ENCODE measurements at places on chromosomes 7 and 10.

GRCh38 chr10:73785721-73786511, 510 bp downstream of the ZSWIM8 start:
- peak; percentile 40 for DNase-seq

DNA sequence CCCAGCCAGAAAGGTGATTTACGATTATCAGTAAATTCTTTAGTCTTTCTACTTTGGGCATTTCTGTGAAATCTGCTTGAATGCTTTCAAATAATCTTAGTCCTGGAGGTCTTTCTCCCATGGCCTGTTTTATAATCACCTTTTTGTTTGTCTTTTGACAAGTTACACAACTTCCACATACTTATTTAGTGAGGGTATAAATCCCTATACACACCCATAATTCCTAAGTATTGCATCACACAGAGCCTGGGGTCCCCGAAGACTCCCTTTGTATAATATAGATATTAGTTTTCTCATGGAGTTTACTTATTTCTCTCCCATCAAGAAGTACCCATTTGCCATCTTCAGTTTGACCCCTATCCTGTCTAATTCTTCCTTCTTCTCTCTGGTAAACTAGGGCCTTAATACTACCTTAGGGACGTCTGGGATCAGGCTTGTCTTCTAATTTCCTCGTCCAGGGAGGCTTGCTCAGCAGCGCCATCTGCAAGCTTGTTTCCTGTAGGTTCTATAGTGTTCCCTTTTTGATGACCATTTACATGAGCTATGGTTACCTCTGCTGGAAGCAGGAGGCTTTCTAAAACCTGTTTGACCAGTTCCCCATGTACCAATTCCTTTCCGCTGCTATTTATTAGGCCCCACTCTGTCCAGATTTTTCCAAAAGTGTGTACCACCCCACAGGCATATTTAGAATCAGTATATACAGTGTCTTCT, 8.1 kb downstream of the DNAH11 start:
- DNase-seq = no peak

GRCh38 chr7:139430443-139430842, 53.0 kb downstream of the KLRG2 start:
- no peak for DNase-seq

DNA sequence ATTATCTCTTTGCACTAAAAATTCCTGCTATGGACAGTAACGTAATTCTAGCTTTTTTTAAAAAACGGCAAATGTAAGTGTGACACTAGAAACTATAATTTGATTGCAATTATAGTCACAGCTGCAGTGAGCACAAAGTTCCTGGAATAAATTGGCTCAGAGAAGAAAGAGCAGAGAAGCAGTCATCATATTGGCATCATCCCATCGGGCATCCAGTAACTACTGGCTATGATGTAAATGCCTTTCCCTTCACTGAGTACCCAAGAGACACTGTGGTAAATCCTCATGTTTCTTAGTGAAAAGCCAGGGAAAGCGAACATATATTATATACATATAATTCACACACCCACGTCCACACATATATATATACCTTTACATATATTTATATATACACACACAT, 43.6 kb downstream of the PIP4K2A start:
- DNase-seq = no peak

DNA sequence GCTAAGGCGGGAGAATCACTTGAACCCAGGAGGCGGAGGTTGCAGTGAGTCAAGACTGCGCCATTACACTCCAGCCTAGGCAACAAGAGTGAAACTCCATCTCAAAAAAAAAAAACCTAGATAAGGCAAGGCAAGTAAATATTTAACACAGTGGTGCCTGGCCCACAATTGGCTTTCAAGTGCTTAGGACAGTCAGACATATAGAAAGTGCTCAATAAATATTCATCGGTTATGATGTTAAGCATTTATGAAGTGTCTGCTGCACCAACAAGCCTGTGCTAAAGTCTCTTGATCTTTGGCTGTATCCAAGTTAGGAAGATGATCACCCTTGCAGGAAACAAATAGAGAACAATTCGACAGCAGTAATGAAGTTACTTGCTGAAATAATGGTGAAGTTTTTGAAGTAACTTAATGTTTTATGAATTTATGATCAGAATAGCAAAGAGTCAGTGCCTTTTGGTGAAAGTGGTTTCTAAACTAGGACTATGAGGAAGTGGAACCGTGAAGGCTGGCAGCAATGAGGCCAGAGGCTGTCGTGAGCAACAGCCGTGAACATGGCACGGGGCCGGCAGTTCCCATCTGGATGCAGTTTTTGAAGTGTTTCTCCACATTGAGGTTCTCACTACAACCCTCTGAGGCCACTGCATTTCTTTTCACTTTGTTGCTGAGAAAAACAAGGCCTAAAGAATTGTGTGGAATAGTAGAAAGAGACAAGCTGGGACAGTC, 48.1 kb upstream of the GATA3 start:
- no peak for DNase-seq

GRCh38 chr7:100867776-100868485, 744 bp downstream of the TRIP6 start:
- DNase-seq = no peak

DNA sequence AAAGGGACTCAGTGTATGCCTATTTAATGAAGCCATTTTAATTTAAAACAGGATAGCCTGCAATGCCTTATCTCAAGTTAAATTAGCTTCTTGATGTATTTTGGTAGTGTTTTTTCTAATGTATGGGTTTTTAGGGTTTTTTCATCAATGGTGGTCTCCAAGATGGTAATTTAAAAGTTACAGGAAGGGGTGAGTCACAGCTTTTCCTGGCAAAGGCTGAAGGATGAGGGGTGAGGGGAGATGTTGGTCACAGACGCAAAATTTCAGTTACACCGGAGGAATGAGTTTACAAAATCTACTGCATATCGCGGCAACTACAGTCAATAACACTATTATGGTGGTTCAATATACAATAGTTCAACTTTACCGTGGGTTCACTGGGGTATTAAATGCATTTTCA, 31.6 kb downstream of the CCDC3 start:
- DNase-seq = no peak

- DNase-seq = no peak
These were observed 476.5 kb upstream of the PCDH15 start for GRCh38 chr10:55277549-55277948.

DNA sequence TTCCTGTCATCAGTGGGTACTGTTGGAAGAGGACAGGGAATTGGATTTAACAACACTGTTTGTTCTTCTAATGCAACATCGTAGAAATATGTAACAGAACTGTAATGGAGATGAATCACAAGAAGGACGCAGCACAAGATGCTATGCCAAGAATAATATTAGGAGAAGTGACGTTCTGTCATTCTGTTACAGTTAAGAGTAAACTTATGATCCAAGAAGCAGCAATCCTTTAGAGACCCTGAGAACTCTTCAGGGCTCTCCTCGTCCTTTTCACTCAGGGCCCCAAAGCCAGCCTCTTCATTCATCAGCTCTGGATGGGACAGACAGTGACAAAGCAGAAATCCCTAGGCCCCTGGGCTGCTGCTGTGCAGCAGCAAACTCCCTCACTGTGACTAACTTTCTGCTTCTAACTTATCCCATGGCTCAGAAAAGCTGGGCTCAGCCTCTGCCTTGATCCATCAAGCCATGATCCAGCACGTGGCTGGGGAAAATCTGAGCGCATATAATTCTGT, 8.7 kb upstream of the IL6 start:
- no peak for DNase-seq

DNA sequence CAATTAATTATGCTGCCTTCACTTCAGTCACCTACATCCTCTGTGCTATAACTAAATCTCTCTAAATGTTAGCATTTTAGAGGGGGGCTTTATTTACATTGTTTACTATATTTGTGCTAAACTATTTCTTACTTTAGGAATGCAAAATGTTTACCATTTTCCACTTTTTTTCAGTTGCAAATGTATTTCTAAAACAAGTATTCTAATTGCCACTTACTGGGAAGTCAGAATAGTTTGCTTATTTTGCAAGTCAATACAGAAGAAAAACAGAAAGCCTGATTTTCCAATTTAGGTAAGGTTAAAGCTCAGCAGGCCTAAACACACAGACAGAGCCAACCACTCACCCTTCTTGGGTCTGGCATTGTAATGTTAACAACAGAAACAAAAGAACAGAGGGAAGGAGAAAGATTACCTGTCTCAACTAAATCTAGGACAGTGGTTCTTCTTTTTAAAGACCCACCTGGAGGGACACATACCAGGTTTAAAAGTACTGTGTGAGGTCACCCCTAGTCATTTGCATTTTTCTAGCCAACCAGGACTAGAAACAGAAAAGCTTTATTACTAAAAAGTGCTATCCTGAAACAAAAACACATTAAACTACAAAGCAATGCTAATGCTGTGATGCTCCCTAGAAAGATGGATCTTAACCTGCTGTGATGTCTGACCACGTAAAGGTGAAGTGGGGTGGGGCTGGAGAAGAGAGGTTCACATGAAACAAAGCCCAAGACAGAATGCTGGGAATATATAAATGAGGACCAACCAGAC, 178.2 kb downstream of the SLC25A13 start:
- DNase-seq = no peak

GRCh38 chr7:3378390-3379150, 77.5 kb downstream of the SDK1 start:
- DNase-seq = no peak

- DNase-seq = no peak
These were observed 23.8 kb downstream of the CXCL12 start for GRCh38 chr10:44361109-44361508.

GRCh38 chr10:83089335-83089734, 1050.0 kb upstream of the GHITM start:
- no peak for DNase-seq

- peak; percentile 70 for DNase-seq
These were observed 68.0 kb downstream of the LANCL2 start for GRCh38 chr7:55432939-55433784.

- DNase-seq = no peak
These were observed 48.3 kb downstream of the ITIH5 start for GRCh38 chr10:7618461-7618860.

DNA sequence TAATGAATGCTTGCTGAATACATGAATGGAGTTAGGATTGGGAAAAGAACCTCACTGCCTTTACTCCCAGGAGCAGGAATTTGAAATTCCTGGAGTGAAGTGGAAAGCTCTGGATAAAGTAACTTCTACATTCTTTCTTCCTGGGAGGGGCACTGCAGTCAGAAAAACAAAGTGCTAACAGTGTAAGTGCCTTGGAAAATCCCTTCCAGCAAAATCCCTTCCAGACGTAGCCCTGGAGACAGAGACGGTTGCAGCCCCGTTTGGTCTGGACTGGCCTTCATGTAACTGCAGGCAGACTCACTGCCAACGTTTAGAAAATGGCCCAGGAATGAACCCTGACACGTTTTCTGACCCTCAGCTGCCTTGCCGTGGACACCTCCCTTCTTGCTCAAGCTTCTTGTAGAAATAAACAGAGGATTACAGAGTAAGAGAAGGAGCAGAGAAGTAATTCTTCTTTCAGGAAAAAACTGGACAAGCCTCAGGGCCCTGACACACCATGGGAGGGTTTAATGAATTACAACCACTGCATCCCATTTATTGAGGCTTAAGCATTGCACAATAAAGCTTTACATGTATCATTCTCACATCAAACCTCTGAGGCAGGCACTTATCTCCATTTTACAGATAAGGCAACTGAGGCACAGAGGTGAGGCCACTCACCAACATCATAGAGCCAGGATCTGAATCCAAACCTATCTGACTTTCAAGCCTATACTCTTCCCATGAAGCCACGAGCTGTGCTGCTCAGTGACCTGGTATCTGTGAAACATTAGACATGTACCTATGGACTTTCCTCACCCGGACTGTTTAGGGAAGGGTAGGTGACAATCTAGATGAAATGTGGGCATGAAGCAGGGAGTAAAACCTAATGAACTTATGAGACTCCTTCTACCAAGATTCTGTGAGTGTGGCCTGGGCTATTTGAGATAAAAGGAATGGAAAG, 7.8 kb downstream of the ITPRIP start:
- no peak for DNase-seq

DNA sequence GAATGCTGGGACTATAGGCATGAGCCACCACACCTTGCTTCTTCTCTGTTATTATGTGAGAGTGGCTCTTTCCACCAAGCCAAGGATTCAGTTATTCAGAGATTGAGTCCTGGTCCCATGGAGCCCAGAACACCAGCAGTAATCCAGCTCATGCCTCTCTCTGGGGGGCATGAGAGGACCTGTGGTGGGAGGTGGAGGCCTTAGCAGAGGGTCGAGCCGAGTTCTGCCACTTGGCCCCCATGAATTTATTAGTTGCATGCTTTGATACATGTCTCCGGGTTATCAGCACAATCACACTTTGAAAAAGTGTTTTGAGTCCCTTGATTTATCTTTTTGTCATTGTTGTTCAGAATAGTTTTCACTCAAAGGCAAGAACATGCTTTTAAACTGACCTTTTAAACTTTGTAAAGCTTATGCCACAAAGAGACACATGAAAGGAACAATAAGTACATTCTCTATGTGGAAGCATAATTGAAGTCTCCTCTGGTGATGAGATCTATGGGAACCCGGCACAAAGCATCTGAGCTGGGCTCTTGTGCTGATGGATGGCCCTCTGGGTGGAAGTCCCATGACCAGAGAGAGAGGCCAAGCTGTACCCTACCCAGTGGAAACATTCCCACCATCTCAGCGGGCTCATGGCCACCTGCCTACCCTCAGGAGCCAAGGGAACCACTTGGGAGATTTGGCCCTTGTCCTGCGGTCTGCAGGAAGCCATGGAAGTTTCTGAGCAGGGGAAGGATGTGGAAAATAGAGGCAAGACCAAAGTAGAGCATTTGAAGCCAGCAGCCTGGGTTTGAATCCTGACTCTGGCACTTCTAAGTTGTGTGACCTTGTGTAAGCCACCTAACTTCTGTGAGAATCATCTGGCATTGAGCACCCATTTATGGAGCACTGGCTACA, 53.9 kb downstream of the MINDY4 start:
- DNase-seq = no peak

GRCh38 chr7:99629643-99630042, 12.9 kb downstream of the ZSCAN25 start:
- no peak for DNase-seq

GRCh38 chr10:121285406-121286196, 312.6 kb downstream of the FGFR2 start:
- no peak for DNase-seq

GRCh38 chr10:16520900-16521299, 779 bp downstream of the C1QL3 start:
- DNase-seq = peak; percentile 81

DNA sequence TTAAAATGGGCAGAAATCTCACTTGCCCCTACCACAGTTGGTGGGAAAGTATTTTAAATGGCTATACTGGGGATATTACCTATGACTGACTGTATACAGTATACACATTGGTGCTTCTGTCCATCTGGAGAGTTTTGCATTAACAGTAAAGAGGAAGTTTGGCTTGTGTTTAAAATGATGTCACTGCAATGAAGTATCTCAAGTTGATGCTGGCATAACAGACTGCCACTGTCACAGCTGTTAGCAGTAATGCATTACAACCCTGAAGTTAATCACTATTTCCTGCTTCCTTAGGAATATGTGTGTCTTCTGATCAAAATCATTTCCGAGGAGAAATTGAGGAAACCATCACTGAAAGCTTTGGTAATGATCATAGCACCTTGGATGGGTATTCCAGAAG, 1.9 kb downstream of the DKK1 start:
- no peak for DNase-seq
